Bladder microvascular endothelial cell (primary cell): ENCODE measurements at places on chromosomes 16 and 17. TPM values are rescaled to one million over a fixed set of nuclear protein-coding genes. Genes with fewer than 3 reads are reported as not detected.

The CCL14 gene
- total RNA-seq: 4.4 and 11.5 TPM in 2 replicates

The RHBDL3 gene
- total RNA-seq: under 0.01 and 0.06 TPM in 2 replicates

The PRSS22 gene
- total RNA-seq: not detected in 2 replicates

The PHKB gene
- total RNA-seq: 46.9 and 133 TPM in 2 replicates

The SAMD14 gene
- total RNA-seq: 2.9 and 14.1 TPM in 2 replicates

The GEMIN4 gene
- 7.9 and 13.2 TPM in 2 replicates for total RNA-seq

The TMEM106A gene
- 0.81 and 4.0 TPM in 2 replicates for total RNA-seq

The KRT20 gene
- total RNA-seq: not detected in 2 replicates

The TADA2A gene
- total RNA-seq: 22.2 and 27.4 TPM in 2 replicates

The ARHGDIG gene
- total RNA-seq: 0.13 TPM in 1 of 2 replicates, not detected in the other

The CHAD gene
- not detected in 2 replicates for total RNA-seq

The NCOR1 gene
- 60.1 and 189 TPM in 2 replicates for total RNA-seq

The SALL1 gene
- not detected in 2 replicates for total RNA-seq

The SLC52A1 gene
- under 0.01 and 0.19 TPM in 2 replicates for total RNA-seq

The HBA1 gene
- total RNA-seq: not detected in 2 replicates

The CES5A gene
- not detected in 2 replicates for total RNA-seq

The KLHL11 gene
- total RNA-seq: 15.7 and 34.4 TPM in 2 replicates

The MFAP4 gene
- not detected in 2 replicates for total RNA-seq

The SCGB1C2 gene
- total RNA-seq: not detected in 2 replicates

The CXCL16 gene
- total RNA-seq: 1.3 and 2.6 TPM in 2 replicates

The CACNB1 gene
- total RNA-seq: 1.1 and 2.3 TPM in 2 replicates

The KRT33B gene
- not detected in 2 replicates for total RNA-seq

The PABPN1L gene
- not detected in 2 replicates for total RNA-seq

The SLC6A4 gene
- total RNA-seq: under 0.01 and 3.5 TPM in 2 replicates

The PRSS8 gene
- total RNA-seq: not detected in 2 replicates

The CFAP97D1 gene
- under 0.01 TPM in 1 of 2 replicates, not detected in the other for total RNA-seq

The TP53TG3B gene
- not detected in 2 replicates for total RNA-seq

The SHISA6 gene
- not detected in 2 replicates for total RNA-seq

The DOC2B gene
- 13.4 and 73.4 TPM in 2 replicates for total RNA-seq

The PPP4C gene
- total RNA-seq: 205 and 215 TPM in 2 replicates

The STX8 gene
- total RNA-seq: 65.2 and 67.3 TPM in 2 replicates

The MPP2 gene
- 0.16 and 1.1 TPM in 2 replicates for total RNA-seq

The DNAAF1 gene
- total RNA-seq: not detected in 2 replicates

The PFN1 gene
- 789 and 1,108 TPM in 2 replicates for total RNA-seq

The TMED6 gene
- total RNA-seq: 0.16 and 0.19 TPM in 2 replicates

The DNASE1 gene
- 9.6 and 28.1 TPM in 2 replicates for total RNA-seq

The AOC2 gene
- 0.49 and 0.69 TPM in 2 replicates for total RNA-seq

The CACNG3 gene
- total RNA-seq: not detected in 2 replicates
